ENCODE measurements at places on chromosomes 1 and 21.

DNA sequence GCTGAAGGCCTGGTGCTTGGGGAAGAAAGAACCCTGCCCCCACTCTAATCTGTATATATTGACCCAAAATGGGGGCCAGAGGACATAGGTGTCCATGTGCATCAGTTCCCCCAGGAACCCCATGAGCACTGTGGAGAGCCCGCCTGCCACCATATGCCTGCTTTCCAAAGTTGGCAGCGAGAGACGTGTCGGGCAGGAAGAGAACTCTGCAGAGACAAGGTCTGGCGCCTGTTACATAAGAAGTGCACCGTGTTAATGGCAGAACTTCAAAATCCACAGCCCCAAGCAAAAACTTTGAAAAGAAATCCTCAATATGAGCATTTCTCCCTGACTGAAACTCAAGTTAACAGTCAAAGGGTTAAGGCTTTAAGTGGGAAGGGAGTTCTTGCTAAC is 8.0 kb downstream of the CTNNBIP1 start:
- no peak for DNase-seq

- no peak for DNase-seq
Observed at GRCh38 chr1:55170426-55170825, 44.7 kb downstream of the USP24 start.

- DNase-seq, result no peak
Observed at GRCh38 chr1:56872597-56872996, 18.0 kb downstream of the C8A start.

GRCh38 chr1:186865857-186866256 is 37.1 kb downstream of the PLA2G4A start:
- DNase-seq, result no peak

GRCh38 chr1:59083946-59084865 is 212.7 kb upstream of the FGGY start:
- DNase-seq, result no peak

DNA sequence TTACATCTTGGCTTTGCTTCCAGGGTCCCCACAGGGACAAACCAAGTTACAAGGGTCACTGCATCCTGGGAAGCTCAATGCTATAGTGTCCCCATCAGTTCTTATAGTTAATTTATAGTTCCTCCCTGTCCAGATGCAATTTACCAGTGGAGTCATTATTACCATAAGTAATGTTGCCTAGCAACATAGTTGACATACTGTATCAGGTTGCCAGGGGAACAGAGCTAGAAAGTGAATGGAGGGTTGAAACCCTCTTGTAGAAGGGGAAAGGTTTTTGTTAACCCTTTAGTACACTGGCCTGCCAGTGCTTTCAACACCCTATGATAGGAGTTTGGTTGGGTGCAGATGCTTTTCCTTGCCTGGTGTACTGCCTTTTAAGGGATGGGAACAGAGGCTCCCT is 34.3 kb upstream of the TTC4 start:
- DNase-seq, result no peak

DNA sequence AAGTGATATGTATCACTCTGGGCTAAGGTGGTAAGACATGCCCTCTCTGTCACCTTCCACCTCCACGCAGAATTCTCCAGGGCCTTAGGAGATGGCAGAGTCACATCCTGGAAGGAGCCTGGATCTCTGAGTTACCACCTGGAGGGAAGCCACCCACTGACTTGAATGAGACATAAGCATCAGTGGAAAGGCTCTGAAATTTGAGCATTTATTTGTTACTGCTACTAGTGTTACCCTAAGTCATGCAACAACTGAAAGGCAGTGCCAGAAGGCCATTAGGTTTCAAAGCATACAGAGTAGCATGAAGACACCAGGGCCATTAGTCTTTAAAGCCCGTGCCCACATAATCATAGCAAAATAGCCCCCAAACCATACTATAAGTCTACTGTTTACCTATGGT is 230.3 kb upstream of the IRF2BP2 start:
- no peak for DNase-seq

DNA sequence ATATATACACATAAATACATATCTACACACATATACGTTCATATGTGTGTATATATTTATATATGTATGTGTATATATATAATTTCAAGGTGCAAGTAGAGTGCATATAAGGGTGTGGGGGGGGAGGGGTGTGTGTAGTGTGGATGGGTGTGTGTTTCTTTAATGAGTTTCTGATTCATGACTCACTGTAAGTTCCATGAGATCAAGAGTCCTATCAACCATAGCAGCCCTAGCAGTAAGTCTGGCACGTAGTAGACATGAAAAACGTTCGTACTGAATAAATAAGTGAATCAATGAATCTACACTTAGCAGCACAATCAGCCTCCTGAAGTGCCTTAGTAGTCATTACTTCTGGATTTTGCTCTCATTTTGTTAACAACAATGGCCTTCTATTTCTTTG is 61.9 kb upstream of the KRTAP11-1 start:
- no peak for DNase-seq

DNA sequence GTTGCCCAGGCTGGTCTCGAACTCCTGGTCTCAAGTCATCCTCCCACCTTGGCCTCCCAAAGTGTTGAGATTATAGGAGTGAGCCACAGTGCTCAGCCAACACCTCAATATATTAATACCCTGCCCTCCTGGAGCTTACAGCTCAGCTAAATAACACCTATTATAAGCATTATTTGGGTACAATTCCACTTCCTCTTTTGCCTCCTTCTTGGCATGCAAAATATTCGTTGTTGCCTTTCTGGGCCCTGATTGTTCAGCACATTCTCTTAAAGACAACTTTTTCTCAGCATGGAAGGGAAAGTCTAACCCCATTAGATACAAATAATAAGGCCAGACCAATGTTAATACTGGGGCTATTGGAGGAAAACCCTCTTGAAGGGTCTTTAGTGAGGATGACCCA is 2.8 kb downstream of the PAQR7 start:
- DNase-seq, result no peak

DNA sequence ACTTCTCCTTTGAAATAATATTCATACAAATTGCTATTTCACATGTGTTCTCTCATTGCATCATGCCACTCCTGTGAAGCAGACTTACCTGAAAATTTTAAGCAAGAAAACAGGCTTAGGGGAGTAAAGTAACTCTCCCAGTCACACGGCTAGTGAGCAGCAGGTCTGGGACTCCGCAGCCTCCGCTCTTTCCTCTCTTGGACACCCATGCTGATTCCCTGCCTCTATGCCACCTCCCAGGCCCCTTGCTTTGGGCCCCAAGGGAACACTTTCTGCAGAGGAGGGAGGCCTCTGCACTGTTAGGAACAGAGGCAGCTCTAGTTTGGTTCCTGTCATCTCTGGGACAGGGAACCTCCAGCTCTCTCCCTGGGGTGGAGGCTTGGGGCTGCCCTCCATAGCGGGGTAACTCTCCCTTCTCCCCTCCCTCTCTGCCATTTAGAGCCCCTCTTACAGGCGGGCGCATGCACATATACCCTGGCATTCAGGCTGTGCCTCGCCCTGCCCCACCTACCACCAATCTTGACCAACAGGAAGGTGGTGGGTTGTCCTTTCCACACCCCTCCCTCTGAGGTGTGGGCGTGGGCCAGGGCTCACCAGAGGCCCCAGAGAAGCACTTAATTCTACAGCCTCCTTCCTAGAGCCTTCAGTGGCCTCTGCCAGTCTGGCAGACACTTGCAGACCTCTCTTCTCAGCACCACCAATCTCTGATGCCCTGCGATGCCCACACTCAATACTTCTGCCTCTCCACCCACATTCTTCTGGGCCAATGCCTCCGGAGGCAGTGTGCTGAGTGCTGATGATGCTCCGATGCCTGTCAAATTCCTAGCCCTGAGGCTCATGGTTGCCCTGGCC is at the start of gene RXFP4:
TSS of gene RXFP4 (plus strand) at position 646 of the 852 bp plus-strand sequence. CDS start at position 718, 72 bp downstream.
- no peak for DNase-seq

- DNase-seq, result no peak
Observed at GRCh38 chr1:183633676-183634343, 1.8 kb downstream of the ARPC5 start.

- no peak for DNase-seq
Observed at GRCh38 chr1:206833106-206833680, 32.2 kb upstream of the IL20 start.

- DNase-seq, result no peak
Observed at GRCh38 chr1:3470650-3471355, 16.3 kb downstream of the ARHGEF16 start.

DNA sequence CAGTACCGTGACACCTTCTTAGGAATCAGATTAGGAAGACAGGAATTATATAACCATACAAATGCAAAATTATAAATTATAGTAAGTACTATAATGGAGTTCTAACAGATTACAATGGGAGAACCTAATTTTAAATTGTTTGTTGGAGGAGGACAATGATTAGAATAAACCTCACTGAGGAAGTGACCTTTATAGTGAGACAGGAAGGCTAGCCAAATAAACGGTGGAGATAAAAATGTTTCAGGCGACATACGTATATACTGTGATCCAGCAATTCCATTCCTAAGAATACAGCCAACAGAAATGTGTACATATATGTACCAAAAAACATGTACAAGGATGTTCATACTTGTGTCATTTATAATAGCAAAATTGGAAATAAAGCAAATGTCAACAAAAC is 15.2 kb downstream of the SYNJ1 start:
- DNase-seq, result no peak

GRCh38 chr1:189084811-189085210 is 1392.9 kb downstream of the BRINP3 start:
- no peak for DNase-seq

- DNase-seq, result no peak
Observed at GRCh38 chr1:220323717-220324116, 51.5 kb upstream of the RAB3GAP2 start.

DNA sequence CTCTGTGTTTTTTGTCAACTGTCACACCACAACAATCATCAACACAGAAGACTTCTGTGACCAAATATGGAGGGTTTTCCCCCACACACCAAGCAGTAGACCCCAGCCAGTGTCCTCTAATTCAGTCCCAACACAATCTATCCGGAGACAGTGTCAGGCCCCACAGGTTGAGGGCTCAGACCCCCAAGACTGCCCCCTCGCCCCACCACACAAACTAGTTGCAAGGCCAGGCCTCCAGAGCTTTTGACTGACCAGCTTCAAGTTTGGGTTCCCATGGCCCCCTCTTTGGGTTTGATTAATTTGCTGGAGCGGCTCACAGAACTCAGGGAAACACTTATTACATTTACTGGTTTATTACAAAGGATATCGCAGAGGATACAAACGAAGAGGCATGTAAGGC is 37.2 kb downstream of the NEK2 start:
- no peak for DNase-seq

DNA sequence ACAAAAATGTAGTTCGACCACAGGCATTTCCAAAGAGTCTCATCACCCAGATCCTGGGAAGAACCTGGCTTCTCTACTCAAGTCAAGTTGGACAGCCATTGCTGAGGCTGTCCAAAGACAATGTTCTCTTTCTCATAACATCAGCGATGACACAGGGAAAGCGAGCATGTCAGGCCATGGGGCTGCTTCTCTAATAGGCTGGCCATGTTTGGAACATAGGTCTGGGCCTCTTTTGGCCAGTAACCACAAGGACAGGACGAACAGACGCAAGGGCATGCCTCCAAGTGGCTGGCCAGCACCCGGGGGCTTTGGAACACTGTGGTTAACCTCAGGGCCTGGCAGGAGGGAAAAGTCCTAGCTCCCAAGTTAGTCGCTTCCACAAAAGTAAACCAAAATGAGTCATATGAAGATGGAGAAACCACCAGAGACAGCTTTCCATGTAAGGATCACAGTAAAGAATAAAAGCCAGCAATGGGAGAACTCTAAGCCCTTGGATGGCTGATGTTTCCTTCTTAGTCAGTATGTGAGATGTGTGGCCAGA is 80.6 kb upstream of the SLC44A3 start:
- no peak for DNase-seq

GRCh38 chr1:113940365-113941244 is 11.5 kb downstream of the HIPK1 start:
- no peak for DNase-seq

DNA sequence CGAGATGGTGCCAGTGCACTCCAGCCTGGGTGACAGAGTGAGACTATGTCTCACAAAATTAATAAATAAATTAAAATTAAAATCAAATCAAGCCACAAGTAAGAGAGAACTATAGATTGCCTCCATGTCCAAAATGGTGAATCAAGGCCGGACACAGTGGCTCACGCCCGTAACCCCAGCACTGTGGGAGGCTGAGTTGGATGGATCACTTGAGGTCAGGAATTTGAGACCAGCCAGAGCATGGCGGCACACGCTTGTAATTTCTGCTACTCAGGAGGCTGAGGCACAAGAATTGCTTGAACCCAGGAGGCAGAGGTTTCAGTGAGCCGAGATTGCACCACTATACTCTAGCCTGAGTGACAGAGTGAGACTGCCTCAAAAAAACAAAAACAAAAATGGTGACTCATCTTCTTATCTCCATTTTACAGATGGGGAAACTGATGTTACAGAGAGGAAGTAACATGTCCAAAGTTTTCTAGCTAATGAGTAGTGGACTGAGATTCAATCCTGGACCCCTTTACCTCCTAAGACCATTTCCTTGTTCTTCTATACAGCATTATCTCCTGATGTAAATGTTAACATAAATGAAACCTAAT is 99.0 kb upstream of the HNRNPU start:
- no peak for DNase-seq

GRCh38 chr1:244165701-244166100 is 114.6 kb downstream of the ZBTB18 start:
- no peak for DNase-seq

GRCh38 chr21:38733972-38734546 is 71.7 kb upstream of the ETS2 start:
- DNase-seq, result peak; percentile 8

- DNase-seq, result no peak
Observed at GRCh38 chr1:30749691-30750583, 7.6 kb downstream of the LAPTM5 start.

GRCh38 chr21:46187814-46188213 is 3.6 kb upstream of the SPATC1L start:
- no peak for DNase-seq

DNA sequence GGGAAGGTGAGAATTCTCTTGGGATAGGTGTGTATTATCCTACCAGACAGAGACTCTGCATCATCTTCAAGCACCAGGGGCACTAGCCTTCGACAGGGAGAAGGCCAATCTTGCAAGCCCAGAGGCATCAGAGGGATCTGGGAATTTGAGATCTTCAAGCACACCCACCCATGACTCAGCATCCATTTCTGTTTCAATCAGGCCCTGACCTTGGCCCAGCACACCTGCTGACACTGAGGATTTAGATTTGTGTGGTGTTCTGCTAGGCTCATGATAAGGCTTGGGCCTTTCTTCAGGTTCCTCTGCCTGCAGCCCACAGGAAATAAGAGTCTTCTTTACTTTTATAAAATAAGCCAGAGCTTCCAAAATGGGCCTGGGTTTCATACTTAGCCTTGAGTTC is 6.6 kb upstream of the PCP4 start:
- DNase-seq, result no peak
